ENCODE measurements at places on chromosomes 3 and 15. TPM values are rescaled to one million over a fixed set of nuclear protein-coding genes. Genes with fewer than 3 reads are reported as not detected.

DNA sequence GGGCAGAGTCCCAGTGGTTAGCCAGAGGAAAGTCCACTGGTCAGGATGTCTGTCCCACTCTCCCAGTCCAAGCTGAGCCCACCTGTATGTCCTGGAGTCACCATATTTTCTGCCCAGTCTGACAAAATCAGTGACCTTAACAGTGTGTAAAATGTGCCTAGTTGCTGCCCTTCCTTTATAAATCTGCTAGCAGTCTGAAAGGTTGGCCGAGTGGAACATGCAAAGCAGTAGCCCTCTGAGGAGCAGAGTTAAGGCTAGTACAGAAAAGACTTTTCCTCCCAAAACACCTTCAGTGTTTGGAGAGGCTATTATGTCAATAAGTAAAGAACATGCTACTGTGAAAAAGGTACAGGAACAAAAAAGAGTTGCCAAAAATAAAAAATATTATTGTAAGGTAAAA is 15.3 kb downstream of the TTC21A start:
- DNase-seq, result no peak

The IMPG2 gene
- total RNA-seq, result 0.85 TPM

DNA sequence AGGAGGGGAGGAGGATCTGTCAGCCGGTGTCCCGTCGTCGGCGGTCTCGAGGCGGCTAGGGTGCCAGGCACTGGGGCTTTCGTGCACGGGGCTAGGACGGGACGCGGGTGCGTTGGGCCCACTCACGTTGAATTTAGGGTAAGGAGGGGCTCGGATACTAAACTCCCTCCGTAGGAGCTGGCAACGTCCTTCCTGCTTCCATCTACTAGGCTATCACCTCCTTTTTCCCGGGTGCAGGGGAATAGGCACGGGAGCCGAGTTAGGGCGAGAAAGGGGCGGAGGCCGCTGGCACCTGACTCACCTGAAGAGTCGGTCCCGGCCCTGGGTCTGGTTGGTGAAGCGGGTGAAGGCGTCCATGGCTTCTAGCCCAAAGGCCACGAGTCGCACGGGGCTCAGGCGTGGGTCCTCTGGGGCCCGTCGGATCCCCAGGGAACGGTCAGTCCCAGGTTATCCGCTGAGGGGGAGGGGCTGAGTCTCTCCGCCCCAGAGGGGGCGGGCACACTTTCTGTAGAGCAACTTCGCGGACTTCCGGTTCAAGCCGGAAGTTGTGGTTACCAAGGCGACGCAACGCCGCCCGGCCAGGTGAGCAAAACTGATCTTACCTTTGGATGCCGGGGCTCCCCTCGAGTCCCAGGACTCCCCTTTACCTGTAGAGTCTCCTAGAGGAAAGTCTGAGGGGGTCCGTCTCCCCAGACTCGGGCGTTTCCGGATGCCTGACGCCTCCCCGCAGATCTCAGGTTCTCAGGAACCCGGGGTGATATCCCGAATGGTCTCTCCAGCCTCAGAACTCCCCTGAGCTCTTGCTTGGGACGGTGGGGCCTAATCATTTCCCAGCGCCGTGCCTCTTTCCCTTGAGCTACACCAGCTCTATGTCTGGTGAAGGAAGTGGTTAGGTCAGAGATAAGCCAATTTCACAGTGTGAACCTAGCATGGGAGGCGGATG is at the start of the genes PEX11A and WDR93:
PEX11A (minus strand) TSS at position 479 of the 943 bp plus-strand sequence; CDS start at position 357, 122 bp downstream.
WDR93 (plus strand) TSS at position 536 of the 943 bp plus-strand sequence. CDS start 10,936 bp downstream, outside the sequence.
- DNase-seq, result peak; percentile 58

GRCh38 chr3:191296041-191296541 is 33.1 kb upstream of the CCDC50 start:
- DNase-seq, result no peak

DNA sequence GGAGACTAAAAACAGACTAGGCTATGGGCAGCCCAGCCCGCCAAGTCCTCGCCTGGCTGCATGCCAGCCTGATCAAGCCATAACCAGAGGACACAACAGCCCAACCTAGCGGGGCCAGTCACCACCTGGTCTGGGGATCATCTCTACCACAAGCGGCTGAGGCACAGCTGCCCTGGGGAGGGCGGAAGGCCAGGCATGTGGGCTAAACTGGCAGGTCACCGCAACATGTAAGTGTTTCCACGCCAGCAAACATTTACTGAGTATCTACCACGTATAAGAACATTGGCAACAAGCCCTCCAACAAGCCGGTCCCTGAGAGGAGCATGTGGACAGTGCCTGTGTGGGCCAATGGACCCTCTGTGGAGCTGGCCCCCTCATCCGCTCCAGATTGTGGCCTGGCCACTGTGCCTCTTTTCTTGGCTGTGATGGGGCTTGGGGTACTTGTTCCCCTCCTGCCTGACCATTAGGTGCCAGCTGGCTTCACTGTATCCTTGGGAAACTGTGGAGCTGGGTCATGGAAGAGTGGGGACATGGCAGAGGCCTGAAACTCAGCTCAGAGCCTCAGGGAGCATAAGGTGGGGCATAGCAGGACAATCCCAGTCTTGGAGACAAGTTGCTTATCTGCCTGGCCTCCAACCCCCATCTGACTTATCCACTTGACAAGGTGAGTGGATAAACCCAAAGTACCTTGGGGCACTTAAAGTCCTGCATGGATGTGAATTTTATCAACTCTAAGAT is 9.0 kb downstream of the UBXN7 start:
- DNase-seq, result peak; percentile 64

The RTP1 gene
- total RNA-seq, result not detected

The PATL2 gene
- total RNA-seq, result 0.09 TPM

DNA sequence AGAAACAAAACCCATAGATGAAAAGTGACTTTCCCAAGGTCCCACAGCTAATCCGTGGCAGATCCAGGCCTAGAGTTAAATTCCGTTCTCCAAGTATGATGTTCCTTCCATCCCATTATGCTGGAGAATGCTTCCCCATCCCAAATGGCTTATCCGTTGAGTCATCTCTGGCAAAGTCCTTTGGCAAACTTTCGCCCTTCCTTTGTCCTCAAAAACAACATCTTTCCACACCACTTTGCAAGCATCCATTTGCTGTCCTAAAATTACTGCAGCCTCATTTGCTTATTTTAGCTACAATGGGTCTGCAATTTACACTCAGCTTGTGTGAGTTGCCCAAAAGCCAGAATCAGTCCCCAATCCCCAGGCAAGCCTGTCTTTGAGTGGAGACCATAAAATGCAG is 304.0 kb upstream of the TLE3 start:
- no peak for DNase-seq

DNA sequence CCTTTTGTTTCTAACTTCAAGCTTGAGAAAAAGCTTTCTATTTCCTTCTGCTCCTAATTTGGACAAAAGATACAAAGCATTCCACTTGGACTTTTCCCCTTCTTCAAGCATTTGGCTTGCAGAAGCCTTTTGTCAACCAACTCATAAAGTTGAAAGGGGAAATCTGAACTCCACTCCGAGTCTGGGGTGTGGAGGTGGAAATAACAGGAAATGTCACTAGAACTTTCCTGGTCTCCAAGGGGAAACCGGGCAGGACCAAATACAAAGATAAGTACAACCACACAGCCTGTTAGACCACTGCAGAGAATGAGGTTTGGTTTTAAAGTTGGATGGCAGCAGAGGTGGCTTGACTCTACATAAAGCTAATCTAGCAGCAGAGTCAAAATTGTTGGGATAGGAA is 4.2 kb upstream of the C3orf80 start:
- peak; percentile 39 for DNase-seq

The HHLA2 gene
- under 0.01 TPM for total RNA-seq

The CCDC54 gene
- total RNA-seq, result not detected
